ENCODE measurements at places on chromosomes 12 and 14.
A peak's percentile ranks its signal among the peaks of the same experiment; 100 is the strongest.

- peak; percentile 93 for DNase-seq
Observed at GRCh38 chr14:102063109-102063807, 23.6 kb downstream of the HSP90AA1 start.

DNA sequence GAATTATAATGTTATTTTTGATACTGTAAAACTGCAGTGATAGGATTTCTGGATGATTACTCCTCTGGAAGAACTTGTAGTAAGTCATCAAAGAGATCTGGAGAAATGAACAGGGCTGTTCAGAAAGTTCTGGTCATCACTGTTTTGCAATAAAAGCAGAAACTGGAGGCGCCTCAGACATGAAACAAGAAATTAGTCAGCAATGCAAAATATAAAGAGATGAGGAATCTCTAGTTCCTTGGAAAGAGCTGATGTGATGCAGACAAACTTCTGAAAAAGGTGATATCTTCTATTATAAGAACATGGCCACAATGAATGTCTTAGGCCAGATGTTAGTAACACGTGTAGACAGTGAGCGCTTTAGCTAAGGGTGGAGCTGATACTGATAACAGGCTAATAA lies 9.5 kb downstream of the ACIN1 start:
- DNase-seq = no peak

DNA sequence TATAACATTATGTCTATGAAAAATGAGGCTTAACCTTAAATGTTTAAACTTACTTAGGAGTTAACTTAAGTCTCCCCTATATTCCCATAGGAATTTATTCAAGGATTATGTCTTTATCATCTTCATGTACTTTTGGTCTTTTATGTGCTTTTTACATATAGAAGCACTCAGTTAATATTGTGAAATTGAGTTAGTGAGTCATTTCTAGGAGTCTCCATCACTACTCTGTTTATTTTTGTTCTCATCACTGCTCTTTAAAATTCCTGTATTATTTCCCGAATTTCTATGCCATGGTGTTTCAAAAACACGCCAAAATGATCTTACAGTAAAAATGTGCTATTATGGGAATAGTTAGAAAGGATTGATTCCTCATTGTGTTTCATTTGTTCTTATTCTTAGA lies 31.6 kb downstream of the TBC1D15 start:
- no peak for DNase-seq

DNA sequence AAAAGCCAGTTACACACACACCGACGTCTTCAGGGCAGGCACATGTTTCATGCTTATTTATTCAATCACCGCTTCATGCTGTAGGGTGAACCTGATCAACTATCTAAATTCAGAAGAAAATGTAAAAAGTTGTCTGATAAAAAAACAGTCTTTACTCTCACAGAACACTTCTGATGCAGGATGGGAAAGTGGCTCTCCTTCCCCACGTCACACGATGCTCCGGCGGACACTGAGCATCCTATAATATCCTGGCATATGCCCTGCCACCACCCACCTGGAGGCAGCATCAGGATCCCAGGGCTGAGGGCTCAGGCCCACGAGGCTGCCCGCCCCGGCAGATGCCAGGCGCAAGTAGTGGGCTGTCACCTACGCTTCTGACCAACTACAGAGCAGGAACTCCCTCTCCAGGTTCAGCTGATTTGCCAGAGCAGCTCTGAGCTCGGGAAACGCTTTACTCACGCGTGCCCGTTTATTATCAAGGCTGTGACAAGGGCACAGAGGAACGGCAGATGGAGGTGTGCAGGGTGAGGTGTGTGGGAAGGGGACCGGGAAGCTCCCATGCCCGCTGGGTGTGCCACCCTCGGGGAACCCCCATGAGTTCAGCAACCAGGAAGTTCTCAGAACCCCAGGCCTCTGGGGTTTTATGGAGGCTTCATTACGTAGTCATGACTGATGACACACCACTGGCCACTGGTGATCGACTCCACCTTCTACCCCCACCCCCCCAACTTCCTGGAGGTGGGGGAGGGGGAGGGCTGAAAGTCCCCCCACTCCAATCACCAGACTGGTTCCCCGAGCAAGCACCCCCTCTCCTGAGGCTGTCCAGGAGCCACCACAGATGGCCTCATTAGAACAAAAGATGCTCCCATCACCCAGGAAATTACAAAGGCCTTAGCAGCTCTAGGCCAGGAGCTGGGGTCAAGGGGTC lies 32.1 kb downstream of the SLC15A4 start:
- DNase-seq = no peak

- DNase-seq = no peak
Observed at GRCh38 chr14:86086962-86087361, 557.0 kb downstream of the FLRT2 start.

GRCh38 chr12:57993834-57994233 lies 52.5 kb downstream of the ATP23 start:
- no peak for DNase-seq

DNA sequence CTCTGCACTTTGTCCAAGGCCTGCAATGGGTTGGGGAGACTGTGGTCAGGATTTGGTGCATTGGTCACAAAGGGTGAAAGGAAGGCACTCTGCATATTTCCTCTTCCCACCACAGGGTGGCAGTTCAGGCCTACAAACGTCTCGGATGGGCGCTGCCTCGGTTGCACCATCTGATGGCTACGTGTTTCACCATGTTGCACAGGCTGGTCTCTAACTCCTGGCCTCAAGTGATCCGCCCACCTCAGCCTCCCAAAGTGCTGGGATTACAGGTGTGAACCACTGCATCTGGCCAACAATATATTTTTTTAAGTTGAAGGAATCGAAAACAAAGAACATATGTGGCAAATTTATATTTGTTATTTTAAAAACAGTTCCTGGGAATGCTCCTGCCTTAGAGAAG lies 35.1 kb downstream of the TMBIM6 start:
- peak; percentile 19 for DNase-seq

GRCh38 chr12:6784761-6785160 lies 4.6 kb upstream of the CD4 start:
- no peak for DNase-seq

DNA sequence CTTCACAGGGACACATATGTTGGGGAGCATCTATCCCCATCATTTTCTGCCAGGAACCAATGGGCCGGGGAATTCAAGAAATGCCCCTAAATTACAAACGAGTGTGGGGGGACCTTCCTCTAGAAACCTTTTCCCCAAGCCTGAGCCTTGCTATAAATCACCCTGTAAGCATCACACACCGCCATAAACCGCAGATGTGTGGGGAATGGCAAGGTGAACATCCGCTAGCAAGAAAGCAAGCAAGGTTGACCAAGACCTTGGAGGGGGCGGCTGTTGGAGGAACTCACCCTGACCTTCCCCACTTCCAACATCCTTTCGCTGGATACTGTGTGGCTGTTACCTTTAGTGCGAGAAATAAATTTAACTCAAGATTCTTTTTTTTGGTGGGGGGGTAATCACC lies 693.3 kb upstream of the TBX3 start:
- DNase-seq = no peak

GRCh38 chr14:64786296-64787149 lies 82.3 kb downstream of the PLEKHG3 start:
- no peak for DNase-seq

GRCh38 chr12:82414044-82414443 lies 55.7 kb downstream of the METTL25 start:
- no peak for DNase-seq

- no peak for DNase-seq
Observed at GRCh38 chr14:55699131-55700057, 119.4 kb downstream of the KTN1 start.

GRCh38 chr14:101033446-101034165 lies 130.1 kb upstream of the RTL1 start:
- DNase-seq = no peak

- DNase-seq = no peak
Observed at GRCh38 chr14:22052795-22053194, 379.2 kb upstream of the OR4E1 start.

DNA sequence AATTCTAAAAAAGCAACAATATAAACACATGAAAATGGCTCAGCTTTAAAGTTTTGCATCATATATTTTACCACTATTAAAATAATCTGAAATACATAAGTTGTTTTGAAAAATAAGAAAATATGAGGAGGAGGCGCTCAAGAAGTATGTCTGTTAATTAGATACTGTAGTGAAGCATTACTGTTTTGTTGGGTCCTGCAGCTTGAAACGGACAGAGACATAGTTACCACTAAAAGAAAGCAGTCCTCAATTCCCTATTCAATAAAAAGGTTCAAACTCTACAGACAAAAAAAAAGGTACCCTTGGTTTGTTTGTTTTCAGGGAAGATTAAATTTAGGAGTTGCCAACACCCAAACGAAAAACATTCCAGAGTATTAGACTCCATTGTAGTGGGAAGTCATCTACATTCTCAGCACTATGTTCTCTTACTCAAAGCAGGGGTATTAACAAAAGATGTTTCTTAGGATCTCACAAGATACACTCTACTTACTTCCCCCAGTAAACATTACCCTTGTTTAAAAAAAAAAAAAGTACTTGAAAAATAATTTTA lies 3.0 kb downstream of the PAWR start:
- no peak for DNase-seq

- no peak for DNase-seq
Observed at GRCh38 chr14:94961386-94962165, 191.7 kb upstream of the GSC start.

DNA sequence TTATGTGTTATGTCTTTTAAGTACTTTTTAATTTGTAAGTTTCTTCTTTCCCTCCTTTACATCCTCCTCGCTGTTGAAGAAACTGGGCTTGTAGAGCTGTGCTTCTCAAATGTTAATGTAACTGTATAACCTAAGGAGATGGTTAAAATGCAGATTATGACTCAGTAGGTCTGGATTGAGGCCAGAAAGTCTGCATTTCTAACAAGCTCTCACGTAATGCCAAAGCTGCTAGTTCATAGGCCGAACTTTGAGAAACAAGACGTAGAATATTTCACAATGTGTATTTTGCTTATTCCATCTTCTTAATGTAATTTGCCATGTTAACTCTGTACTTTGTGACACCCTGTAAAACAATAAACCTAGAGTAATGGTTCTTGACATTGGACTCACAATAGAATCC lies 193.3 kb upstream of the SYT1 start:
- DNase-seq = no peak

GRCh38 chr14:88904864-88905263 lies 80.4 kb downstream of the TTC8 start:
- no peak for DNase-seq

DNA sequence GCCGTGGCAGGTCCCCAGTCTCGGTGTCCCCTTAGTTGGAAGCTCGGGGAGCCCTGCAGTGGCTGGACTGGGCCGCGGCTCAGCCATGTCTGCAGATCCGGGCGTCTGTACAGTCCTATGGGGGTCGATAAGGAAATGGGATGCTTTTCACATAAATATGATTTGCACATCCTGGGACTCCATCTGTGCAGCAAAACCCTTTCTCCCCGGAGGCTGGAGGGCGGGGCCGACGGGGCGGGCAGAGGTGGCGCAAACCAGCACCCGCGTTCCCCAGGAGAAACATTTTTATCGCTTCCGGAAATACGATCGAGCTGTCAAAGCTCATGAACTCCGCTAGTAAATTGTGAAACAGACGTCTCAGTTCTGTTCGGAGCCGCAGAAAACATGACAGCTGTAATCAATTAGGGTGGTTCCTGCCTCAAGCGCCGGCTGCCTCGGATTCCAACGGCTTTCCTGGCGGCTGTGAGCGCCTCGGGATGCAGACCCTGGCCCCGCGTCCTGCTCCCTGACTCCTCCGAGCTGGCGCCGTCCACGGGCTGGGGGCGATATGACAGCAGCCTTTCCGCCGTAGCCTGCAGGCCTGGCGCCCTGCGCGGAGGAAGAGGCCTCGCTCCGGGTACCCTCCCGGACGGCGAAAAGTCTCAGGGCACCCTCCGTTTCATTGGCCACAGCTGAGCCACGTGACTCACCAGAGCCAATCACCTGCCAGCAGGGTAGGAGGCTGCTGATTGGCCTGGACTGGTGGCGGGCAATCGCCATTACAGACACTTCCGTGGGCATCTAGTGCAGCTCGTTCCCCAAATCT lies 23.0 kb downstream of the DIO3 start:
- DNase-seq = peak; percentile 55

DNA sequence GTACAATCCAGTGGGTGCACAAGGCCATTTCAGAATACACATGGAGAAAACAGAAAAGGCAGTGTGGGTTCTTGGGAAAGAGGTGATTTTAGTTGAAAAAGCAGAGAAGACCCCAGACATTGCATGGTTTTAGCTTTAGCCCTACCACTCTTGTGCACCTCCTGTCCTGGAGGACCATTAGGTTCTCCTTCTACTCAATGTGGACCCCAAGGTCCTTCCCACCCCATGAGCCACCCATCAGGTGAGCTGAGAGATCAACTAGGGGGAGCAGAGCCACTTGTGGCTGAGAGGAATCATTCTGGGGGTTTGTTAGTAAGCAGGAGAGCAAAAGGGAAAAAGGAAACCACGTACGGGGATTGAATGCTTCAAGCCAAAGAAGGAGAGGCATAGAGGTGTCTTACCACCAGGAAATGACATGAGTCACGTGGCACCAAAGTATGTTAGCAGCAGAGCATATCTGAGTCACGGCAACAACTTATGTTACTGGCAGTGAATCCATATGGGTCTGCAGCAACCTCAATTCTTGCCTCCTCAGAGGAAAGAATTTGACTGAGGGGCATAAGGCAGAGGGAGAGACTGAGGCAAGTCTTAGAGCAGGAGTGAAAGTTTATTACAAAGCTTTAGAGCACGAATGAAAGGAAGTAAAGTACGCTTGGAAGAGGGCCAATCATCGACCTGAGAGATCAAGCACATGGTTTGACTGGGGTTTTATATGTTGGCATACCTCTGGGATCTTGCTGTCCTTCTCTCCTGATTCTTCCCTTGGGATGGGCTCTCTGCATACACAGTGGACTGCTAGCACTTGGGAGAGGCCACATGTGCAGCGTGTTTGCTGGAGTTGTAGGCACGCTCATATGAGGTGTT lies 73.9 kb downstream of the HSD17B6 start:
- DNase-seq = no peak

DNA sequence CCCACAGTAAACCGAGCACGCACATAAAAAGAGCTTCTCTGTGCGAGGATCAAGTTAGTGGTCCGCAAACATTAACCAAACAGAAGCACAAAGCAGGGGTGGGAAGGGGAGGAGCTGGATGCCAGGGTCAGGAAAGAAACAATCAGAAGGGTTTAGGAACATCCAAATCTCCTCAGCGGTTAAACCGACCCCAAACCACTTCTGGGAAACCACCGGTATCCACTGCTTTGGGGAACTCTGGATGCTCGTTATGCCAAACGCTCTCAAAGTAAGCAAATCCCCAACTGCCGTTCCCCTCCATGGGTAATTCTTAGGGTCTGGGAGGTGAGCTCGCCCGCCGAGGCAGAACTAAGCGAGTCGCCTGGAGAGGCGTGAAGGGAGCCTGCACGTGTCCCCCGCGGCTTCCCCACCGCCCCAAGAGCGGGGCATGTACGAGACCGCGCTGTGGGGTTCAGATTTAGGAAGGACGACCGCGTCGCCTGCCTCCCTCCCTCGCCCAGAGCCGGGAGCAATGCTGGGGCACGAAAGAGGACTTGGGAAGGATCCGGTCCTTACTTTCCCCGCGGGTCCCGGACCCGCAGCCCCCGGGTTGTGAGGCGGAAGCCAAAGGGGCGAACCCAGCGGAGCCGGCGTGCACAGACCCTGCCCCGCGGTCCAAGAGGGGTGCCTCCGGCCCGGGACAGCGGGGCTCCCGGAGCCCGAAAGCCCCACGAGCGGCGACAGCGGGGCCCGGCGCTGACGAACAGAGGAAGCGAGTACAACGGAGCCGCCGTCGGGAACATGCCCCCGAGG lies 711 bp downstream of the SBNO1 start:
- DNase-seq = no peak

GRCh38 chr12:19958389-19958788 lies 409.9 kb upstream of the PDE3A start:
- DNase-seq = no peak

Measured in NCI-H526 (cell line).